Psoas muscle (tissue), 8 donors: ENCODE measurements at places on chromosomes 4 and X. TPM values are rescaled to one million over a fixed set of nuclear protein-coding genes. Genes with fewer than 3 reads are reported as not detected.

The ZRSR2 gene
- total RNA-seq, result 9.4 TPM

The GPR78 gene
- not detected for total RNA-seq

The KCTD8 gene
- total RNA-seq, result 1.4 TPM

The SHROOM2 gene
- total RNA-seq, result 0.47 TPM

The MTCP1 gene
- total RNA-seq, result 22.9 TPM

The SSX1 gene
- not detected for total RNA-seq

The IL3RA gene
- 1.5 TPM for total RNA-seq

The C4orf36 gene
- not detected for total RNA-seq

The SLC16A2 gene
- total RNA-seq, result 2.1 TPM
